ENCODE measurements at places on chromosomes 6 and 20.

DNA sequence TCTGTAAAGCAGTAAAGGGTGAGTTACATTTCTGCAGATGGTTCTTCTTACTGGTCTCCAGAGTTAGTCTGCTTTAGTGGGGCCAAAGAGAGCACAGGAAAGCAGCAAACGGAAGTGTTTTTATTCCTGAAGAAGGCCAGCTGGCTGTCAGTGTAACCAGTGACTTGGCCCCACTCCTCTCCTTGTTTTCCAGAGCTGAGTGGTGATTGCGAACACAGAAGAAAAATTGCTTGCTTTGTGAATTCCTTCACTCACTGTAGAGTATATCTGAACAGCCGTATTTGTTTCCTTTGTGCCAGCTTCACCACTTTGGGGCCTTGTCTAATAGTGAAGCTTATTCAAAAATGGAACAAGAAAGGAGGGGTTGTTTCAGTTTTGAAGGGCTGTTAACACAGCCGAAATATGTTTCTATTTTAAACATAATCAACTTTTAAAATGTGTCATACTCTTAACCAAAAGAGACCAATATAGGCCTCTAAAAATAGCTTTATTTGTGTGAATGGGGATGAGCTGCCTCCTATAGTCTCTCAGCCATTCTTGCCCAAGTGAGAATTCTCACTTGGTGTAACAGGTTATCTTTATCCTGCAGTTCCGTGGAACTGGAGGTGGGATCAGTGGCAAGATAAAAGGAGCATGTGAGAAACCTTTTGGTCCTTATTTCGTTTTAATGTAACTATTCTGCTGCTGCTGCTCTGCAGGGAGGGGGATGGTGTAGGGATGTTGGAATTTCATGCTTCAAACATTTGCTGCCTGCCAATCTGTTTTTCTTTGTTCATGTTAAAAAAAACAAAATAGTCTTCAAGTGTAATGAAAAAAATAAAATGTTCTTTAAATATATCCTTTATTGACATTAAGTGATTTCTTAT lies 37.8 kb downstream of the ZC2HC1B start:
- no peak for DNase-seq

- no peak for DNase-seq
Measured at GRCh38 chr6:52503851-52504781, 72.7 kb downstream of the TRAM2 start.

DNA sequence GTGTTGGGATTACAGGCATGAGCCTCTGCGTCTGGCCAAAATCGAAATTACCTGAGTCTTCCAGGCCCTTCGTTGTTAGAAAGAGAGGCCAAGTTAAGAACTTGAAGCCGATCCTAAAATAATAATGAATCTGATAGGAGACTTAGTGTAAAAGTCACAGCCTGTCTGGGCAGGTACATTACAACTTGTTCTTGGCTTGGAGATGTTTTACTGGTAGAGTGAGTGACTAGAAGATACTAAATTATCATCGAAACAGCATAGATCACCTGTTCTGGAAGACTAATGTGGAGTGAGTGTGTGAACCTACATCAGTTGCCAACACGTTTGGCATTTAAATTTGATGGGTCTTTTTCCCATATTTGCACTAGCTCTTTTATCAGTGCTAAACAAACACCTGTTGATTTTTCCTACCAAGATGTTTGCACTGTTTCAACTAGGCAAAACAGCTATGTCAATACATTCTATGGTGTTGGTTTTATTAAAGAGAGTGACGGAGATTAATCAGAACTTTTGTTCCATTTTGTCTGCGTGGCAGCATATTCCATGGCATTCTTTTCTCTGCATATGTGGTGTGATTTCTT lies 4.6 kb upstream of the TMEM217 start:
- no peak for DNase-seq

DNA sequence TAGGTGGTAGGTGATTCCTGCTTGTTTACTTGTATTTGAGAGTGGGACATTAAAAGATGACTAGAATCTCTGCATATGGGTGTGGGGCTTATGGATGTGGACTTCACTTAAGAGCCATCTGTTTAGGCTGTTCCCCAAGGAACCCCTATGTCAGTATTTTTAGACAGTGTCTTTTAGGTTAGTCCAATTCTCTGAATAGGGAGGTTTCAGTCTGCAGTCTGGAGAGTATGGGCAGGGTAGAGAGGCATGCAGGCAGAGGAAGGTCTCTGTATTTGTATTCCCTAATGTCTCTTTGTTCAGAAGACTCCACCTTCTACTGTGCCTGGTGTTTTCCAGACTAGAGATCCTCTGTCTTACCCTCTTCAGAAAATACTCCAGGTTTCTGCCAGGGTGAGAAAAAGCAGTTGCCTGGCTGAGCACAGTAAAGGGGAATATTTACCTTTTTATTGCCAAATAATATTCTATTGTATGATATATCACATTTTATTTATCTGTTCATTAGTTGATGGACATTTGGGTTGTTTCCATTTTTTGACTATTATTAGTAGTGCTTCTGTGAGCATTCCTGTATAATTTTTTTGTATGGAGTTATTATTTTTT lies 19.1 kb downstream of the SLX4IP start:
- DNase-seq, result no peak

DNA sequence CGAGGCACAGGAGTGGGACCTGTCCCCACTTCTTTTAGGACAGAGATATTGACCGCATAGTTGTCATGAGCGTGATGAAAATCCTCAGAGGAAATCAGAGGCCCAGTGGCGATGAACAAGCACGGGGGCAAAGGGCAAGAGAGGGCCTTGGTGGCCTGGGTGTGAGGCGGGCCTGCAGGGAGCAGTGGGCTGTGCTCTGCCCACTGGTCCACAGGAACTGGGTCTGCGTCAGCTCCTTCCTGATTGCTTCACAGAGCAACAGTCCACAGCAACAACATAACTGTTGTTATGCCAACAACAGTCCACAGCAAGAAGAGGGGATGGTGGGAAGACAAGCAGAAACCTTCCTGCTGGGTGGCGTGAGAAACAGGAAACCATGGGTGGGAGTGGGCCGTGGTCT lies 335.6 kb downstream of the ZFAND3 start:
- no peak for DNase-seq

- DNase-seq, result no peak
Measured at GRCh38 chr6:163369141-163369540, 45.4 kb upstream of the QKI start.

DNA sequence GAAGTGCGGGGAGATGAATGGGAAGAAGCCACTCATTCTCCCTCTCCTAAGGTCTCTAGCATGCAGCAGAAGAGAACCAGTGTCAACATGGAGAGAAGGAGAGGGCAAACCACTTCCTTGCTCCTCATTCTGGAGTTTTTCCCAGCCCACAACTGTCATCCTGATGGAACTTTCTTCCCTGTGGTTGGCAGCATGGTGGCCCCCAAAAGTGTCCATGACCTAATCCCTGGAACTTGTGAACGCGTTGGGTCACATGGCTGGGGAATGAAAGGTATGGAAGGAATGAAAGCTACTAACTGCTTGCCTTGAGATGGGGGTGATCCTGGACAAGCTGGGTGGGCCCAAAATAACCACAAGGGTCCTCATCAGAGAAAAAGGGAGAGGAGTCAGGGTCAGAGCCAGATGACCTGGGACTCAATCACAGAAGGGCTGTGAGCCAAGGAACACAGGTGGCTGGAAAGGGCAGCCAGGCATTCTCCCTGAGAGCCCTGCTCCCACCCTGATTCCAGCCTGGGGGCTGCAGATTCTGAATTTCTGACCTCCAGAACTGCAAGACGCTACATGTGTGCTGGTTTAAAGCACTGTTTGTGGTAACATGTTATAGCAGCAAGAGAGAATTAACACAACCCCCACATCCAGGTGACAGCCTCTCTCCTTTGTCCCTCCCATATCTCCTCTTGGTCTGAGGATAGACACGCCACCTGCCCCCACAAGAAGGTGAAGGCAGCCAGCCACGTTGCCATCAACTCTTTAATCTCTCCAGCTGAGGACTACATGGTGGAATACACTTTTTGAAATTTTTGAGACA lies 63.2 kb downstream of the PYGB start:
- DNase-seq, result no peak

DNA sequence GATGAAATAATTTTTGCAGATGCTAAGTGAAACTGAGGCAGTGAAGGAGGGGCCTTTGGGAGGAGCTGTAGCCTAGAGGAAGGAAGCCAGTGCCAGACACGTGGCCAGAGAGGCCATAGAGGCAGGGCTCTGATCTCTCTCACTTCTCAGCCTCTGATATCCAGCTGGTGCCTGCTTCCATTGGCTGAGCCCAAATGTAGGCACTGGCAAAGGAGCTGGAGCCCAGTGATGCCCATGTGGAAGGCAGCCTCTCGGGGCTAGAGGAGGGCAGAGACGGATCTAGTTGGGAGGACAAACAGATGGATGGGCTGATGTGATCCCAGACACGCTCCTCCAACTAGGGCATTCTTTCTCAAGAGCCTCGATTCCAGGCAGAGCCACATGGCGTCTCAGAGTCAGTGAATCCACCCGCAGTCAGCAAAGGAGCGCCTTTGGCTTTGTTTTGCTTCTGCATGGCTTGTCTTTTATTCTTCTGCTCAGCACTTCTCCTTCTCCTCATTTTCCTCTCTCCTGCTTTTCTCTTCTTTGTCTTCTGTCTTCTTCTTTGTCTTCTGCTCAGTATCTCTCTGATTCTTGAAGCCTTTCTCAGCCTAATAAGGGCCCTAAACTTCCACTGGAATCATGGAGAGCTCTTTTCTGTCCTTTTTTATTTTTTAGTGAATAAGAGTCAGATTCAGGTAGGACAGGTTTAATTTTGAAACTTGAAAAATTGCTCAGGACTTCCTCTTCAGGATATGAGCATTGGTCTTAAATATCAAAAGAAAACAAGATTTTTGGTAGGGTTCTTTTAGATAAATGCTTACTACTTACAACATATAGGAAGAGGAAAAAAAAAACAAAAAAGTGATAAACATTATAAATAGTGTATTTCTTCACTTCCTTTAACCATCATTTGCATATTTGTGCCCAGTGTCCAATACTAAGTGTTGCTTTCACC lies 41.8 kb downstream of the CYP24A1 start:
- DNase-seq, result no peak

DNA sequence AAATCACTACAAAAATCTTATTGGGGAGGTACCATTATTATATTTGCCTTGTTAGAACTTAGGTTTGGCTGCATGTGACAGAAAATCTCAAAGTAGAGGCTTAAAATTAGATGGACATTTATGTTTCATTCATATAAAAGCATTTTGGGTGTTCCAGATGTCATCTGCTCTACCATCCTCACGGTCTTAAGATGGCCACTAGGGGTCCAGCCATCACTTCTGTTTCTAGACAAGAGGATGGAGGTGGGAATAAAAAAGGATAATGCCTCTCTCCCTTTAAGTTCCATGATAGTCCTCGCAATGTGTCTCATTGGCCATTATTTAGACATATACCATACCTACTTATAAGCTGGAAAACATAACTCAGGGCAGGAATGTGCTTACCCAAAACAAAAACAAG lies 929.5 kb downstream of the KIF16B start:
- no peak for DNase-seq

DNA sequence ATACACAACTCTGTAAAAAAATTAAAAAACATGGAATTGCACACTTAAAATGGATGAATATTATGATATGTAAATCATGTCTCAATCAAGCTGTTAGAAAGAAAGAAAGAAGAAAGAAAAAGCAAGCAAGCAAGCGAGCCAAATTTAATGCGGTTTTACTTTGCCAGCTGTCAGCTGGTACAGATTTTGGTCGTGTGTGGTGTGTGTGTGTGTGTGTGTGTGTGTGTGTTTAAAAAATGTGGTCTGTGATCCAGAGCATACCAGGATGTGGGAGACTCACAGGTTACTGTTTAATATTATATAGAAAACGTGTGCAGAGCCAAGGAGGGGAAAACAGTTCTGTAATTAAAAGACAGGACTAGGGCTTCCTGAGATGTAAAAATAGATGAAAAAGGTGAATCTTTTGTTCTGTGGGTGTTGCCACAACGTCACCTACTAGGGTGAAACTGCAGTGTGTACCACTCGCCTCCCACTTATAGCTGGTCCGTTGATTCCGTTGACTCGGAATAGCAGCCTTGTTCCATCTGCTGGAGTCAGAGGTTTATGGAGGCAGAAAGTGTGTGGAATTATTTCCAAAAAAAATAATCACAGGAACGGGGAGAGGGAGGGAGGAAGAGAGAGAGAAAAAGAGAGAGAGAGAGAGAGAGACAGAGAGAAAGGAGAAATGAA lies 197.7 kb downstream of the BCAS1 start:
- DNase-seq, result peak; percentile 38

DNA sequence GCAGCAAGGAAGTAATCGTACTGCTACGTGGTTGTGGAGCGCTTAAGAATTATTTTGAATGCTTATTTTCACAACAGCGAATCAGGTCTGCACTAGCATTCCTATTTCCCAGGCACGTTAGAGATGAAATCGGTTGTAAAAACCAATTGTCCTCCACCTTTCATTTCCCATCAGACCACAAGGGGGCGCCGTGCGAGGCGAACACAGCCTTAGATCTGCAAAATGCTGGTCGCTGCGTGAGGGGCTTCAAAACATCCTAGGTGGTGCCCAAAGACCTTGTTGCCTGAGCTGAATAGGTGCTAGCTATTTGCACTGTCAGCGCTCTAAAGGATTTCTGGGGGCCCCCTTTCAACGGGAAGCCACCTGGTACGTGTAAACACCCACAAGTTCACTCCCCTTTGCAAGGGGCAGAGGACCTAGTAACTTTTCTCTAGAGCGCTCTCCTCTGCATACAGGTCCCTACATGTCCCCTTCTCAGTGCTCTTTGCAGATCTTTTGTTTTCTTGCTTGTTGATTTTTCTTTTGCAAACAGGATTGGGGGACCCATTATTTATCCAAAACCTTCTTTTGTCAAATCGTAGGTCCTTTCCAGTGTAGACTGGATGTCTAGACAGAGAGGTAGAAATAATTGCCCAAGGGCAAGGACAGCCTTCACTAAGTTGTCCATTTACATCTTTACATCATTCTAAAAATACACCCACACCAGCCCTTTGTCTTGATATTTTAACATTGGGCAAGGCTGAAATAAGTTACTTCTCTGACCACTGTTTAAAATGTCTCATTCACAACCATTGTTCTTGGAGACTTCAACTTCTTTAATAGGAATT lies 59.8 kb downstream of the NEDD9 start:
- peak; percentile 83 for DNase-seq

DNA sequence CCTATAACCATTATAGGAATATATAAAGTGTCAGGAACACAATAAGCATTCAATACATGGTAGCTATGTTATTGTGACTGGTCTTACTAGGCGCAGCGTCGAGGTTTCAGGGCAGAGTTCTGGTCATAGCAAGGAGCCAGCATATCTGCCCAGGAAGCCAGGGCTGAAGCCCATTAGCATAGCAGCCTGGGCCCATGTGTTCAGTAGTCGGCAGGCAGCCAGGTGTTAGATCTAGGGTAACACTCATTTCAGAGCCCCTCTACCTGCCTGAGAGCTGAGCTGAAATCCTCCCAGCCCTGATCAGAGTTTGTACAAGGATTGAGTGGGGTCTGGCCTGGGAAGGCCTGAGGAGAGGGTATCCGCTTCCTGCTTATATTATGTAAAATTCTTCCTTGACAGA lies 32.1 kb downstream of the C20orf173 start:
- DNase-seq, result no peak

- peak; percentile 95 for DNase-seq
Measured at GRCh38 chr20:45373353-45374100, 4.6 kb downstream of the TP53TG5 start.
